ENCODE measurements at places on chromosomes 7 and 10.

GRCh38 chr10:26430641-26431163, 7.4 kb upstream of the APBB1IP start:
- no peak overlapping the region for H3K4me3 ChIP-seq
- no peaks in the 10 kb centered on the region for H3K36me3 ChIP-seq
- no peaks in the 10 kb centered on the region for H3K4me1 ChIP-seq
- no peak overlapping the region for H3K27ac ChIP-seq
- peaks cover 9% of the 10 kb centered on the region for H3K27me3 ChIP-seq
- no peak for DNase-seq

- peaks cover 8% of the 10 kb centered on the region for H3K4me1 ChIP-seq
- peaks cover 24% of the 10 kb centered on the region for H3K27me3 ChIP-seq
- no peak for DNase-seq
- no peak overlapping the region for H3K27ac ChIP-seq
- no peaks in the 10 kb centered on the region for H3K36me3 ChIP-seq
These were observed 25.0 kb upstream of the CDH23 start for GRCh38 chr10:71371750-71372166.

GRCh38 chr10:25745976-25746375, 188.1 kb upstream of the MYO3A start:
- H3K27ac ChIP-seq = no peak overlapping the region
- no peak for DNase-seq
- no peaks in the 10 kb centered on the region for H3K4me1 ChIP-seq

DNA sequence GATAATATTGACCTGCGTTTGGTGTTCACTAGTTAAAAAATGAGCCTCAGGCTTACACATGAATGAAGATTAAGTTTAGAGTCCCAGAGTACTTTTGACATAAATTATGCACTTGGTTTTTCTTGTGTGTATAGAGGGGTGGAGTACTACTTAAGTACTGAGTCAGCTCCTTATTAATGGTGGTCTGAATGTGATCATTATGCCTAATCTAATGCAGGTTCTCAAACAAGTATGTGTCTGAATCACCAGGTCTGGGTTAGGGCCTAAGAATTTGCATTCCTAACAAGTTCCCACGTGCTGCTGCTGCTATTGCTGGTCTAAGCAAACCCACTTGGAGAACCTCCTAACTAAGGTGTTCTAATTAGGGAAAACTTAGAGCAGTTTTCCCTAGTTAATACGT, 30.7 kb upstream of the STOX1 start:
- H3K27ac ChIP-seq = no peak overlapping the region
- H3K4me1 ChIP-seq = no peaks in the 10 kb centered on the region
- DNase-seq = no peak

DNA sequence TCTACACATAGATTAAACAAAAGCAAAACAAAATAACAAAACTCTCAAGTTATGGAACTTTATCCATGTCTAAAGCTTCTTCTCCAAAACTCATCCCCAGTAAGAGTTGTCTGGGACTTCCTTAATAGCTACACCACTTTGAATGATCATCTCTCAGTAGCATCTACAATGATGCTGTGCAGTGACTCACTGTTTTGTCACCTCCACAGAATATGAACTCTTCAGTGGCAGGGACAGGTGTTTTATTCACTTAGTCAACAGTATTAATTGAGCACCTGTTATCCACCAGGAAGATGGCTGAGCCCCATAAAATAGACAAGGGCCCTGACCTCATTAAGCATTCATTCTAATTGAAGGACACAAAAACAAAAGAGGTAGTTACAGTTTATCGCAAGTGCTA, 350.7 kb downstream of the ELMO1 start:
- H3K4me1 ChIP-seq = peaks cover 7% of the 10 kb centered on the region
- no peaks in the 10 kb centered on the region for H3K27me3 ChIP-seq
- no peak for DNase-seq
- H3K36me3 ChIP-seq = peaks cover 9% of the 10 kb centered on the region
- no peak overlapping the region for H3K4me3 ChIP-seq

All from neural crest cell (in vitro differentiated cells).